ENCODE measurements at places on chromosomes 6 and 20.

DNA sequence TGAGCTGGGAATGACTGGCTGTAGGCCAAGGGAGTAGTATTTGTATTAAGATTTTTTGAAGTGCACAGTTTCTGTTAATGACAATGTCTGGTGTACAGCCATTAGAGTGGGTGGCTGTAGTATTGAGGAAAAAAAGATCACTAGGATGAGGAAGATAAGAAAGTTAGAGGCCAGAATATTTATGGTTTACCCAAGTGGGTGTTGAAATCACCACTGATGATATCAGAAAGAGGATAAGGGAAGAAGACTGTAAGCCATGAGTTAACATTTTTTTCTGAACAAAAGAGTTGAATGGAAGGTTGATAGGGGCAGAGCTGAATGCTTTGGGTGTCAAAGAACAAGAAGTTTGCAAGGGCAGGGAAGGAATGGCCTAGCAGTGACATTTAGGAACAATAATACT lies 104.7 kb downstream of the PRDM13 start:
- no peak for DNase-seq

GRCh38 chr6:7467007-7467897 lies 74.2 kb upstream of the DSP start:
- no peak for DNase-seq

DNA sequence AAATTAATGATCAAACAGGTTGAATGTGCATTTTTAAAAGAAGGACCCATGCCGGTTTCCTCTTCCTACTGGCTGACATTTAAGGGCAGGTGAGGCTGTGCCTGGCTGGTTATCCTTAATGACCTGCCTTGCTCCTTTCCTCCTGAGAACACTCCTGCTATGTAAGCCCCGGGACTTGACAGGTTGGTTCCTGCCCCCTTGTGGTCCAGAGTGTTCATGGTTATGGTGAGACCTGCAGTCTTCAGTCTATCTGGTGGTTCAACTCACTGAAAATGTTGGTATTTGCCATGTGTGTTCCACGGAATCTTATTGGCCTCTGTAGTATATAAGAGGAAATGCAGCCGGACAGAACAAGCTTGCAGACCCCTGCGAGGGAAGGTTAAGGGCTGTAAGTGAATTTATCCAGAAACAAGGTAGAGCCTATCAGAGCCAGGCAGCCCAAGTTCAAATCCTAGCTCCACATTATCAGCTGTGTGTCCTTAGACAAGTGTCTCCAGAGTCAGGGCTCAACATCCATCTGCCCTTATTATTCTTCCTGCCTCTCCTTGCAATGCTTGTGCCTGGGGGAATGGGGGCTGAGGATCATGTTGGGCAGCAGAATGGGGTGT lies 5.2 kb upstream of the BPIFA3 start:
- no peak for DNase-seq

GRCh38 chr20:47237715-47238114 lies 118.8 kb downstream of the ZMYND8 start:
- DNase-seq = no peak

- DNase-seq = no peak
These were observed 14.8 kb upstream of the NNAT start for GRCh38 chr20:37506152-37506725.

DNA sequence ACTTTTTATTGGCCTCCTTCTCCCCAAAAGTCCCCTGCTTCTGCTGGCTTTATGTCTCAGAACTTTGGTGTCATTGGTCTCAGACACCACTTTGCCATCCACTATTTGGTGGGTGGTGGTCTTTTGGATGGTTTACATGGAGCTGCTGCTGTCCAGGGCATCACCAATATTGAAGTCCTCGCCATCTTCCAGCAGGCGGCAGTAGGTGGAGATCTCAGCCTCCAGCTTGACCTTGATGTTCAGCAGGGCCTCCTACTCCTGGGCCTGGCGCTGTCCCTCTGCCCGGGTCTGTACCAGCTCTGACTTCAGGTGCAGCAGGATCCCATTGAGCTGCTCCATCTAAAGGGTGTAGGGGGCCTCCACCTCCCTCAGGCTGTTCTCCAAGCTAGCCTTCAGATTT lies 148.4 kb upstream of the FOXA2 start:
- DNase-seq = no peak

- DNase-seq = no peak
These were observed 219.8 kb downstream of the ERMARD start for GRCh38 chr6:169971081-169971861.

- no peak for DNase-seq
These were observed 30.4 kb upstream of the ENTPD6 start for GRCh38 chr20:25165128-25165527.

DNA sequence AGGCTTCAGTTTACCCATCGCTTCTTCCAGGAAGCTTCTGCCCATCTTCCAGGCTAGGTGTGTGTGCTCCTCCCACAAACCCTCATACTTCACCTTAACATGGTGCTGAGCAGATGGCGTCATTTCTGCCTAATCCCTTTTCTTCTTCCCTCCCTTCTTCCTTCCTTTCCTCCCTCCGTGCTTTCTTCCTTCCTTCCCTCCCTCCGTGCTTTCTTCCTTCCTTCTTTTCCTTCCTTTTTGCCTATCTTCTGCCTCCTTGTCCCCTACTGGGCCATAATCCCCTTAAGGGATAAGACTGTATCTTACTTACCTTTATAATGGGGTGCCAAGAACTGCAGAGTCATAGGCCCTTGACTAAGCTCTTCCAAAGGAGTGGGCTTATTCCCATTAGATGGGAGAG lies 27.5 kb upstream of the PMEPA1 start:
- no peak for DNase-seq

- DNase-seq = no peak
These were observed 23.8 kb downstream of the SLC22A23 start for GRCh38 chr6:3433005-3433404.

GRCh38 chr6:132749111-132749510 lies 8.6 kb downstream of the VNN2 start:
- no peak for DNase-seq

GRCh38 chr6:3794092-3794491 lies 42.6 kb upstream of the PXDC1 start:
- DNase-seq = no peak

- DNase-seq = no peak
These were observed 380.4 kb downstream of the MMUT start for GRCh38 chr6:49082611-49083010.

DNA sequence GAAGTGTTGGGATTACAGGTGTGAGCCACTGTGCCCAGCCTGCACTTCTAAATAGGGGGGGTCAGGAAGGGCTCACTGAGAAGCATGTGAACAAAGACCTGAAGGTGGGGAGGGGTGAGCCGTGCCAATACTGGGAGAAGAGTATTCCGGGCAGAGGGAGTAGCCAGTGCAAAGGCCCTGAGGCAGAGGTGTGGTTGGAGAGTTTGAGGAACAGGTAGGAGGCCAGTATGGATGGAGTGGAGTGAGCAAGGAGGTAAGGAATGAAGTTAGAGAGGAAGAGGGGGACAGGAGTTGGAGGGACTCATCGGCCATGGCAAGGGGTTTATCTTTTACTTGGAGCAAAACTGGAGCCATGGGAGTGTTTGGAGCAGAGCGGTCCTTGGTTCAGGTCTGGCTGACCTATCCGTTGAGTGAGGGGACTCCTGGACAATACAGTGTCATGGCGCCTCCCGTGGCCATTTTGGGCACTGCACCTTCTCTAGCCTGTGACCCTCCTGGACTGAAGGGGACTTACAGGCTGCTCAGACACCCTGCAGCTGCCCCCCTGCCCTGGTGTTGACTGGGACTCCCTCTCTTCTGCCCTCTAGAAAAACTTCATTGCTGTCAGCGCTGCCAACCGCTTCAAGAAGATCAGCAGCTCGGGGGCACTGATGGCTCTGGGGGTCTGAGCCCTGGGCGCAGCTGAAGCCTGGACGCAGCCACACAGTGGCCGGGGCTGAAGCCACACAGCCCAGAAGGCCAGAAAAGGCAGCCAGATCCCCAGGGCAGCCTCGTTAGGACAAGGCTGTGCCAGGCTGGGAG lies 12.1 kb downstream of the FOXS1 start:
- DNase-seq = peak; percentile 46

DNA sequence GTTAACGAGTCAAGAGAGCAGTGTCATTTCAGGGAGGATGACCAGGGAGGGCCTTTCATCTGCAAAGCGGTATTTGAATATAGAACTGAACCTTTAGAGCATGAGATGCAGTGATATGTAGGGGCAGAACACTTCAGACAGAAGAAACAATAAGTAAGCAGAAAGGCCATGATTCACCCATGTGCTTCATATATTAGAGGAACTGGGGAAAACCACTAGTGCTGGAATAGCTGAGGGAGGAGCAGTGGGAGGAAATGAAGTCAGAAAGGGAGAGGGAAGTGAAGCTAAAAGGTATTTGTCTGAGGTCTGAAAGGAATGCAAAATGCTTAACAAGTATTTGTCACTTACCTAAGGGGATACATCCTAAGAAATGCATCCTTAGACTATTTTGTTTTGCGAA lies 391.2 kb downstream of the ADGRB3 start:
- no peak for DNase-seq

DNA sequence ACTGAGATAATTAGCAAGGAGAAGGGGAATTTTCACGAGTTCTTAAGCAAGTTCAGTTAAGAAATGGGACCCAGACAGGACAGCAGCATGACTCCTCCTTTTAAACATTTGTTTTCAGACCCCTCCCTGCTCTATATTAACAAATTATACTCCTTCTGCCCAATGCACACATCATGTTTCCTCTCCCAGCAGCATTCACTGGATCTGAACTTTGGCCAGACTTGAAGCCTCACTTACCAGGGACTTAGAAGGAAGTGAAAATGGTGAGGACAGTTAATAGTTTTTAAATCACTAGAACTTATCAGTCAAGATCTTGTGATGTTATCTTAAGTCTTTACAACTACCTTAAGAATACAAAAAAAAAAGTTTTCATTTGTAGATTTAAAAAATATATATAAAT lies 1174.7 kb upstream of the MAP3K7 start:
- no peak for DNase-seq

DNA sequence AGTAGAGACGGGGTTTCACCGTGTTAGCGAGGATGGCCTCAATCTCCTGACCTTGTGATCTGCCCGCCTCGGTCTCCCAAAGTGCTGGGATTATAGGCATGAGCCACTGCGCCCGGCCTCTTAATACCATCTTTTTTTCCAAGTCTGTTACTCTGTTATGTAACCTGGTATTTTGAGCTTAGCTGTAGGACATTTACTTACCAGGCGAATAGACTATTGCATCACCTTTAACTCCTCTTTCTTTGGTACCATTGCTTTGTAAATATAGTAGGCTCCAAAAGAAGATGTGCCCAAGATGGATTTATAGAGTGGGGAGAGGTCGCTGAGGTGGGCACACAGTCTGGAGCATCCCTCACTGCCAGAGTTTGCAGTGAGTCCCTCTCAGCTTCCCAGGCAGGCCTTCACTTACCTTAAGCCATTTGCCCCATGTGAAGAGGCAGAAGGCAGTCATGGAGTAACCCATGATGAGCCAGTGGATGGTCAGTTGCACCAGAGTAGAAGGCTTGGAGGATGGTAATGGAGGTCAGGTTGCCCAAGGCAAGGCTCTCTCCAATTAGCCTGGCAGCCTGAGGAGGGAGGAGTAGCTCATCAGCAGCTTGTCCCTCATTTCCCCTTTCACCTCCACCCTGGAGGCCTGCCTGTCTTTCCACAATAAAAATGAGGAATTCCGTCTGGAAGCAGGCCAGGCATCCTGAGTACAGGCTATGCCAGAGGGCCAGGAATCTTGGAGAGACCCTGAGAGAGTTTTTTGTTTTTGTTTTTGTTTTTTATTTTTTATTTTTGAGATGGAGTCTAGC lies 9.7 kb downstream of the TIAM2 start:
- no peak for DNase-seq

DNA sequence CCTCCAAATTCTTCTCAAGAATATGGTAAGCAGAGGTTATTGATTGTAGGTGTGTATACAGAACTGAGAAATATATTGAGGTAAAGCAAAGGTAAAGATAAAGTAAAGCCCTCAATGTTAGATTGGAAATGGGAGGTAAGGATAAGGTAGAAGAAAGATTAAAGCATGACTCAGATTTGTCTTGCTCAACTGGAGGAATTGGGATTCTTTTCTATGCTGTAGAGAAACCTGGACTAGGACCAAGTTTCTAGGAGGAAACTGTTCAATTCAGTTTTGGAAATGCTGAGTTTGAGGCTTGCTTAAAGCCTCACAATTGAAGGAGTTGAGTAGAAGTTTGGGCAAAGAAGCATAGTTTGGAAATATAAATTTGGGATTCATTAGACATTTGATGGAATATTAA lies 634.0 kb upstream of the PTCHD4 start:
- no peak for DNase-seq

GRCh38 chr6:111837641-111838500 lies 35.4 kb downstream of the FYN start:
- peak; percentile 72 for DNase-seq

- DNase-seq = no peak
These were observed 81.1 kb downstream of the PLCG1 start for GRCh38 chr20:41218466-41218865.

DNA sequence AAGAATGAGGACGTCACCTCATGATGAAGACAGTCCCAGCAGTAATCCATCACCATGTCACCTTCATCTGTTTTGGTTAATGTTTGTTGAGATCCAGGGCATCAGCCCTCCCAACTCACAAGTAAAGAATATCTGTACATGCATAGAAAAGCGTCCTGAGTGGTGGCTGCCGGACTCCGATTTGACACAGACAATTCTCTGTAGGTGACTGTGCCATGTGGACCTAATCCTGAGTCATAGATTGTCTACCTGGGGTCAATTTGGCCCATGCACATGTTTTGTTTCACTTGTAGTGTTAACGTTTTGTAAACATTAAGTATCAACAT lies 168.4 kb upstream of the UST start:
- DNase-seq = no peak

GRCh38 chr20:6533761-6534479 lies 233.6 kb upstream of the BMP2 start:
- DNase-seq = no peak
